ENCODE measurements at places on chromosomes 5 and 9.

DNA sequence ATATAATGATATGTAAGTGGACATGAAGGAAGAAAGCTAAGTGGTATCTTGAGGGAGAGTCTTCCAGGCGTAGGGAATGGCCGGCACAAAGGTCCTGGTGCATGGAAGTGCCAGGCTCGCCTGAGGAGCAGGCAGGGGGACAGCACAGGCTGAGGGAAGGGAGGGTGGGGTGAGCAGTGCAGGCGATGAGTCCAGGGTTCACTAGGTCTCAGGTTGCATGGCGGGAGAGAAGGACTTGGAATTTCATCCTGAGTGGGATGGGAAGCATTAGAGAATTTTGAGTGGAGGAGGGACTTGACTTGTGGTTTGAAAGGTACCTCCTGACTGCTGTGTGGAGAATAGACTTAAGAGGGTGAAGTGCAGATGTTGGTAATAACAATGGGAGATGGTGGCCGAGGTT is 268.9 kb downstream of the ARHGEF28 start:
- no peak for DNase-seq

DNA sequence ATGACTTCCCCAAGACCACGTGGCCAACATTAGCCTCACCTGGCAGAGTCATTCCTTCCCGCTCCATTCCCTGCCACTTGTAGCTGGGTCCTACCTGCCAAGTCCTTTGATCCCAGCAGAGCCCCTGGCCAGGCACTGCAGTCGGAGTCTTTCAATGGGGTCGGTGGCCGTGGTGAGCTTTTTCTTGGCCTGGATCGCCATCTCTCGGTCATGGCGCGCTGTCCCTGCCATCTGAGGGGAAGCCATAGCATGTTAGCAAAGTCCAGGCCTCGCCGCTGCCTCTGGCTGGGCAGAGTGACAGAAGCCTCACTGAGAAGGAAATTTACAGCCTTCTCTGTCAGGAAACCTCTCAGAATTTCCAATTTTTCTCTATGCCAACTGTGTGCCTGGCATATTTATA is 17.5 kb downstream of the CAPSL start:
- no peak for DNase-seq

DNA sequence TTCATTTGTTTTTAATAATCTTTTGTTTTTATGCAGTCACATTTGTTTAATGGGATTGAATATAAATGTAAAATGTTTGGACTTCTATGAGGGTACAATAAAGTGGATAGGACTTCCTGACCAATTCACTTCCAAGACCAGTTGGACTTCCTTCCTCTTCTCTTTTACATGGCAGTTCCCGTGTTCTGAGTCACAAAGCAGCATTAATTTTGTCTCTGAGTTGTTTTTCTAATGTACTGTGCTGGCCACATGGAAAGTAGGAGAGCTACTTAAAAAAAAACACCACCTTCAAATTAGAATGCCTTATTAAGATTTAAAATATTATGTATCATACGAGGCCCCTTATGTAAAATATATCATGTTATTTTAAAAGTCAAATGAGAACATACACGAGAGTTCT is 87.3 kb downstream of the CCDC171 start:
- no peak for DNase-seq

DNA sequence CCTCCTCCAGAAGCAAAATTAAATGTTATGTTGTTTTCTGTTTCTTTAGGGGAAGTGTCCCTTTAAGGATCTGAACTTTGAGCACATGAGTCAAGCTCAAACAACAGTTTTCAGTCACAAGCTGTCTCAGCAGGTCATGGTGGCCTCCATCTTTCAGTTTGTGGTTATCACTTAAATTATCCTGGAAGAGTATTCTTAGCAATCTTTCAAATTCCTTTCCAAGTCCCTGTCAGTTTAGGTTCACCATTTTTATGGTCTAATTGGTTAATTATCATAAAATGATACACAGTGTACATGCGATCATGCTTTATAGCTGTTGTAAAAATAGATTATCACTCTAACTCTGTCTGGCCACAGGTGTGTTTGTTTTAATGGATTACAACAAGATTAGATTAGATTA is 43.1 kb upstream of the SELENOP start:
- DNase-seq = no peak

DNA sequence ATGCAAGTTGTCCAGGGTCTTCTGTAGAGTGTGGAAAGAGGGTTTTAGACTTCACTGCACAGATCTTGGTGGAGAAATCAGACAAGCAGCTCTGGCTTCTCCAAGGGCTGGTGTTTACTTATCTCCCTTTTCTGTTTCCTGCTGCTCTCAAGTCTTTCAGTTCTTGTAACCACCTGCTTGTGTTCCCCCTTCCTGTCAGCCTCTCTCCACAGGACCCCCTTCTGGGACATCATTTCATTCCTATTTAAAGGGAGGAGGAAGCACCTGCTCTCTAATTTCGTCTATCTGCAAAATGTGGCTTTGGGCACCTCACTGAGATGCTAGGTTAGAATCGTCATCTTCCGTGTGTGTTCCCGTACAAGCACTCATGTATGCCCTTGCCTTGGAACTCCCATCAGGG is 636.2 kb downstream of the MTRR start:
- no peak for DNase-seq

DNA sequence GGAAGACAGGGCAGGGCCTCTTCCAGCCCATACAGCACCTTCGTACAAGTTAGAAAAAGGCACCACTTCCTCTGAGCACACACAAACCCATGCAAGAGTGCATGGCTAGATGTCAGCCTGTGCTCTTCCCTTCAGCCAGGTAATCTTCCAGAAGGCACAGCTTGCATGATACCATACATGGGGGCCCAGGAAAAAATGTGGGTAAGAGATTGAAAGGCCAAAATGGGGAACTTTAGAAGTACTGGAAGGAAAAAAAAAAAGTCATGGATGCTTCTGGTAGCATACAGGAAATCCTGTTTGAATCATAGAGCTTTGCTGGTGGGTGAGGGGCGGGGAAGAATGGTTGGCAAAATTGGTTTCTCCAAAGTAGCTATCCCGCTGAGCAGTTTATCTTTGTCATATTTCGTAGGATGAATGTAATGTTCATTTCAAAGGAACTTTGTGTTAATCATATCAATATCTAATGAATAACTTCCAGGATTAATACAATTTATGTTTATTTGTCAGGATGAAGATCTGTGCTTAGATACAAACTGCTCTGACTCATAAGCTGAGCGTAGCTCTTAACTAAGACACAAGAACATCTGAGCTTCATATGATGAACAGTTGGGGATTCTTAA is 78.2 kb upstream of the MAP3K1 start:
- no peak for DNase-seq

- DNase-seq = no peak
These were observed 317.3 kb downstream of the GADD45G start for GRCh38 chr9:89922099-89922498.

DNA sequence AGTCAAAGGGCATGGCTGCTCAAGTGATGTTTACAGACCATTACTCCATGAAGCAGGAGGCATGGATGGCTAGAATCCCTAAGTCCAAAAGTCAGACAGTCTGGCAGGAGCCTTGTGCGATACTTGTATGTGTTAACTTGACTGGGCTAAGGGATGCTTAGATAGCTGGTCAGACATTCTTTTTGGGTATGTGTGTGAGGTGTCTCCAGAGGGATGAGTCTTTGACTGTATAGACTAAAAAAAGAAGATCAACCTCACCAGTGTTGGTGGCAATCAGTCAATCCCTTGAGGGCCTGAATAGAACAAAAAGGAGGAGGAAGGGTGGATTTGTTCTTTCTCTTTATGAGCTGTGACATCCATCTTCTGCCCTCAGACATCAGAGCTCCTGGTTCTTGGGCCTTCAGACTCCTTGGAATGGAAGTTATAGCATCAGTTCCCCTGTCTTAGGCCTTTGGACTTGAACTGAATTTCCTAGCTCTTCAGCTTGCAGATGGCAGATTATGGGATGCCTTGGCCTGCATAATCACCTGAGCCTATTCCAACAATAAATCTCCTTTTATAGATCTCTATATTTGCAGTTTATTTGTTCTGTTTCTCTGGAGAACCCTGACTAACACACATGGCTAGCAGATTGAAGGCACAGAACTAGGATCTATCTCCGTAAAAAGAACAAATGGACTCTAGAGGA is 9.7 kb upstream of the HSPB3 start:
- DNase-seq = no peak

DNA sequence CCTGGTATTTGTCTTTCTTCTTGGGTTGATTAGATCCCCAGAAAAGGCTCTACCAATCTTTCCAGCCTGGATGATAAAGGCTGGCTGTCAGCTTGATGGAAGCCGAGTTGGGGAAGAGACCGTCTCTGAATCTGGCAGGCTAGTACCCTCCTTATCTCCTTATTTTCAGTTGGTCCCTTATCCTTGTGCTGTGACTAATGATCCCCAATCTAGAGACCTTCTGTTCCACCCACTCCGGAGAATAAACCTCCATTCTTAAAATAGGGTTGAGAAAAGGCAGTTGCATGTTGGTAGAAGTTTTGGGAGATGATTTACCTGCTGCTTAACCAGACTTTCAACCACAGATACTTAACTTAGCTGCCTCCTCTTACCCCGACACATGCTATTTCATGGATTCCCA is 52.3 kb downstream of the PRKACG start:
- DNase-seq = no peak

- DNase-seq = no peak
These were observed 15.0 kb downstream of the TRIM32 start for GRCh38 chr9:116701940-116702642.

DNA sequence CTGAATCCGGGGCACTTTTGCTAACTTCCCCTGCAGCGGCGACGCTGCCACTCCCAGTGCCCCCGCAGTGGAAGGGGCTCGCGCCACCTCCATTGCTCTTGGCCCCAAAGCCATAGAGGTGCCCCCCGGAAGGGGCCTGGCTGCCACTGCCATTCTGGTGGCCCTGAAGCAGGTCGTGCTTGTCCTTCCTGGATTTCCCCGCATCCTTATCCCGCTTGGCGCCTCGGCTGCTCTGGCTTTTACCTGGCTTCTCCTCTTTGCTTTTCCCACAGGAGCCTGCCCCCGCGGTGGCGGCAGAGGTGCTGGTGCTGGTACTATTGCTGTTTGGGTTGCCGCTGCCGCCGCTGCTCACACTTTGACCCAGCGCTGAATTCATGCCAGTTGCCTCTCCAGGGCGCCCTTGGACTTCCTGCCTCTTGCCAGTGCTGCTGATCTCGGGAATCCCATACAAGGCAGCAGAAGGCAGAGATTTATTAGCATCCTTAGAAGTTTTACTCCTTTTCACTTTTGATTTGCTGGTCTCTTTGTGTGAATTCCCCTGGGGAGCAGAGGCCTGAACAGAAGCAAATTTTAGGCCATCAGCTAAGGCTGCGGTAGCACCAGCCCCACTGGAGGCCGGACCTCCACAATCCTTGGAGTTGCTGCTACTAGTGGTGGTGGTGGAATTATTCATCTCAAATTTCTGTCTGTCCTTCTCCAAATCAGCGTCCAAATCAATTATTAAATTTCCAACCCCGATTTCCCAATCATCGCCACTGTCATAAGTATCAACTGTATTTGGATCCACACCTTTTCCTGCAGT is 2.1 kb downstream of the ZNF608 start:
- peak; percentile 89 for DNase-seq

- no peak for DNase-seq
These were observed 16.7 kb upstream of the IL13 start for GRCh38 chr5:132641241-132641723.

DNA sequence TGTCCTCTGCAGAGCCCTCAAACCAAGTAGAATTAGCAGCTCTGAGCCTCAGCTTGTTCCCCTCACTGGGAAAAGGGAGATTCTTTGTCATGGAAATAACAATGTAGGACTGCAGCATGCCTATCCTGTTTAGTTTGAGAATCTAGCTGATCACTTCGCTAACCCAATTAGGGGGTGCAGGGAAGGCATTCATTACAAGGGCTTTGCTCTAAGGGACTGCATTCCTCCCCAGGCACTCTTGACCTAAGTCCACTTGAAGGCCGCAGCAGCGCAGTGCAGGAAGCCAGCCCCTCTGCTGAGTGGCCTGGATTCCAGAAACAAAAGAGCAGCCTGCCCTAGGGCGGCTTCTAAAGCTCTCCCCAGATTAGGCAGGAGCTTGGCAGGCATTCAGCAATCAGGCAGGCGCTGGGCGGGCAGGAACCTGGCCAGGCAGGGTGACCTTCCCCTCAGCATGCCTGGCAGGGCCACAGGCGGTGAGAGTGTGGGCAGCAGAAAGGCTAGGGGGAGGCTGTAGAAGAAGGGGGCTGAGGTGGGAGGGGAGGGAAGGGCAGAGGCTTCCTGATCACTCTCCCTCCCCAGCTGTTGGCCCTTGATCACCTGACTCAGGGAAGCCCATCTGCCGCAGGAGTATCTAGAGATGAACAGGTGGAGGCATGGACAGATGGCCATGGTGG is 24.8 kb downstream of the CCNJL start:
- no peak for DNase-seq

DNA sequence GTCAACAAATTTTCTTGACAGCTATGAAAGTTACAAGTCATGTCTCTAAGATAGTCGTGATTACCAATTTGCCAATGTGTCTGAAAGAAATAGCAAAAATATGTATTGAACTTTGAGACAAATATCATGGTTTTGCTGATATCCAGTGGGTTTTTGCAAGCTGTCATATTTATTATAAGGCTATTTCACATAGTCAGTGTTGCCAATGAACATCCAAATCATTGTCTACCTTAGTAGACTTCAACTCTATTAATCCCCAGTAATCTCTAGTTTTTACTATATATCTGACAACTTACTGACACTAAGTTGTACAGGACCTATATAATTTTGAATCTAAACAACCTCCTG is 203.2 kb downstream of the TSSK1B start:
- no peak for DNase-seq

DNA sequence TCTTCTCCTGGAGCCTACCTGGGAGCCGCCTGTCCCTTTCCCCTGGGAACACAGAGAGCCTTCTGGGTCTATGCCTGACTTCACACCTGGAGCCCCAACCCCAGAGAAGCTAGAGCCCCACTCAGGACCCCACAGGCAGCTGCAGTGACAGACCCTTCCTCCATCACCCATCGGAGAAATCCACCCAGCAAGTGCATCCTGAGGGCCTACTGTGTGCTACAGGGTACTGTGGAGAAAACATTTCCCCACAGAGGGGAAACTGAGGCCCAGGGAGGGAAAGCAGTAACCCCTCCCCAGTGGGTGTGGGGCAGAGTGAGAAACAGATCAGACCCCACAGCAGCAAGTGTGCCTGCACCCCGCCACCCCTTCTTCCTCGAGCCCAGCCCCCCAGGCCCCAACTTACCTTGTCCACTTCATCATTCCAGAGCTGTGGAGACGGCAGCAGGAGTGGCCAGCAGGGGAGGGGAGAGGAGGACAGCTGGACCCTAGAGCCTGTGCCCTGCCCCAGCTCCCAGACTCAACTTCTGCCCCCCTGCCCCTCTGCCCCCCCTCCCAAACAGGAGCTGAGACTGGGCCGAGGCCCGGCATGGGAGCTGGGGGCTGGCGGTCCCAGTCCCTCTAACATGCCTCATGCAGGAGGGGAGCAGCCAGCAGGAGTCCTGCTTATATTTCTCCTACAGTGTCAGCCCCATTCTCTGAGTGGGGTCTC is 17.7 kb downstream of the SH3GLB2 start:
- no peak for DNase-seq

GRCh38 chr5:5377780-5378179 is 44.7 kb upstream of the ICE1 start:
- DNase-seq = no peak

DNA sequence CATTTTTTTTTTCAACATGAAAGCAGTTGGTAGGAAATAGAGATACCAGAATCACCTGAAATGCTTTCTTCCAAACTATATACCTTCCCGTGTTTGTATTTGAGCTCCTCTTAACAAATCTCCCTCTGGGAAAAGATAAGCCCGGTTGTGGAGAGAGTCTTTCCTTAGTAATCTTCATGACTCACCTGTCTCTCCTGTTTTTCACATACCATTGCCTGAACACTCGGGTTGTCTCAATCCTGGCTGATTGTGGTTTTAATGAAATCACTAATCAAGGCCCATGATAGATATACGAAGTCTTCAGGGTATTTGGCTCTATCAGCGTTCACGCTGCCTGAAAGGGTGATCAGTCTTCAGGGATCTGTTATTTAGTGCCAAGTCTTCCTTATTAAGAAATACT is 136.7 kb downstream of the MAN2A1 start:
- DNase-seq = no peak
